ENCODE measurements at places on chromosomes 1 and 21.

DNA sequence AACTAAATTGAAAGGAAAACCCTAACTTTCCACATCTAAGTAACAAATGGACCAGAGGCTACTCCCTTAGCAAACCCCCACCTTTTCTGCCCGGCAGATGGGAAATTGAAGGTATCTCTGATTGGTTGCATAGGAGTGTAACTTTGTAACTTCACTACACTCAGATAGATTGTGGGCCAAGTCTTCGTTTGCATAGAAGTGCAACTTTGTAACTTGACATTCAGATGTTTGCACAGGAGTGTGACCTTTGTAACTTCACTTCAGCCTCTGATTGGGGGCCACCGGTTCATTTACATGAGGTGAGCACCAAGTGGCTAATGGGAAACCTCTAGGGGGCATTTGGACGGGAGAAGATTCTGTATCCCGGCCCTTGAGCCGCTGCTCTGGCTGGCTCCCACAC, 59.4 kb downstream of the C1orf94 start:
- DNase-seq, result no peak

DNA sequence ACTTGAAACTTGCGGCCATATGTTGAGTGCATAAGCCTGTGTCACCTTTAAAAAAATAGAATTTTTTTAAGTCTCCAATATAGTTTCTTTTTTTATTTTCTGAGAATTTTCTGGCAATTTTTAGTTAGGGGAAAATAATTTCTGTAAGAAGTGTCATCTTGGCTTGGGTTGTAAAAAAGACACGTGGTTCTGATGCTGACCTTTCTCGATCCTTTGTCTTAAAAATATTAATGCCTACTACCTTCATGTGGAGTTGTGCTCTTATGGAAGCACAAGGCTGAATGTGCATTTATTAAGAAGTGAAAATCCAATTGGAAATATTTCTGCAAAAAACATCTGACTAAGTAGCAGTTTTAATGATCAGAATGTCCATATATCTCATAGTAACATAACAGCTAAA, 3.5 kb downstream of the ELAVL4 start:
- no peak for DNase-seq

DNA sequence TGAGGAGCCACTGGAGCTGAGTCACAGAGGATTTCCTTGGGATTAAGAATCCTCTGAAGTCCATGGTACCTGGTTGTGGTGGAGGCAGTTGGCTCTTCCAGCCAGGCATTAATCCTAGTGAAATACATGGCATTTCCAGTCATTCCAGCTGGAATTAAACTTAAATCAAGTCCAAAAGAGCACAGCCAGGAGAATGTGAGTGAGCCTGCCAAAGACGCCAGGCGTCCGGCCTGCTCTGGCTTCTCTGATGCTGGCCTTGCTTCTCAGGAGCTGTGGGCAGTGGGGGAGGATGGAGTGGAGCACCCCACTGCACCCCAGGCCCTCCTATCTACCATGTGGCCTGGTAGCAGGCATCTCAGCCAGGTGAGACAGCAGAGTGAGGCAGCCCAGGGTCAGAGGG, 23.4 kb upstream of the TENT5C start:
- no peak for DNase-seq

- DNase-seq, result no peak
Observed at GRCh38 chr1:218299416-218299815, 14.3 kb downstream of the RRP15 start.

DNA sequence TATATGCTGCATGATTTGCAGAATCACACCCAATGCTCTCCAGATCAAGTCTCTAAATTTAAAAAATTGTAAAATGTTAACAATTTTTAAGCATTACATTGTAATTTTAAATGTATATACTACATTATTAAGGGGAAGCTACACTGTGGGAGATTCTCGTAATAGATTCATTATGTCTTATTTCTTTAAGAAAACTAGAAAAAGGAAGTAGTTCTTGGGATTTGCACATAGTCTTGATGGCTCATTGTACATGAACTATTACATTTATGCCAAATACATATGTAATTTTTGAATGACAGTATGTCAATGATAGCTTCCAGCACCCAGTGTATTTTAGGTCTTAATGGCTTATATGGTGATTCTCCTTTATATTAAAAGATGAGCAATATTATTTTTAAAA, 250.3 kb downstream of the PTPRC start:
- DNase-seq, result no peak
